Left kidney (tissue), 8 donors: ENCODE measurements at places on chromosomes 5 and 9.
A peak's percentile ranks its signal among the peaks of the same experiment; 100 is the strongest.

DNA sequence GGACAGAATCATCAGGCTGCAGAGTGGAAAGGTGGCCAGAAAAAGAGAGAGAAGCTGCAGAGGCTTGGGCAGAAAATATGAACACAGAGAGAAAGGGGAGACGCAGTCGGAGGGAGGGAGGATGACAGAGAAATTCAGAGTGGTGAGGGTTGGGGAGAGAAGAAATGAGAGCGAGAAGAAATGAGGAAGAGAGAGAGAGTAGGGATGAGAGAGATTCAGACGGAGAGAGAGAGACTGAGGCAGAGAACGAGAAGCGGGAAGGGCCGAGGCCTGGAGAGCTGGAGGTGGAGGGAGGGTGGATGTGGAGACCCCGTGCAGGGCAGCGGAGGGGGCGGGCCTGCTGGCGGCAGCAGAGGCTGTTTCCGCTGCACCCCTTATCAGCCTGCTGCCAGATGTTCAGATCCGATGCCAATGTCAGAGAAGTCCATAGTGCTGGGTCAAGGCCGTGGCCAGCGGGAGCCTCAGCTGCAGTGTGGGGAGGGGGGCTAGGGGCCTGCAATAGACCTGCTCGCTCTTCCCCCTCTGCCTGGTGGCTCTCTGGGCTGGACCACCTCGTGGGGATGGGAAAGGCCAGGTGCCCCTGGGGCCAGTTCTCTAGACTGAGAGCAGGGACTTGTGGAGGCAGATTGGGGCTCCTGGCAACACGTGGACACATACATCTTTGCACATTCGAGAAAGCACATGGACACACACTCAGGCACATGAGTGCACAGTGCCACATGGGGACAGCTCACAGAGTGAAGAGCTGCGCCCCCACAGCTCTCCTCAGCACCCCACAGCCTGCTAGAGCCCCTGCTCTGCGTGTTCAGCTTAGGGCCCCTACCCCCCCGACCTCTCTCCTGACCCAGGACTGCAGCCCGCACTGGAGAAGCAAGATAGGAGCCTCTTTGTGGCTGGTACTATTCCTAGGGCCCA lies 4.9 kb upstream of the NR5A1 start:
- no peak for DNase-seq

GRCh38 chr5:14547666-14548065 lies 33.9 kb upstream of the OTULINL start:
- DNase-seq = no peak

DNA sequence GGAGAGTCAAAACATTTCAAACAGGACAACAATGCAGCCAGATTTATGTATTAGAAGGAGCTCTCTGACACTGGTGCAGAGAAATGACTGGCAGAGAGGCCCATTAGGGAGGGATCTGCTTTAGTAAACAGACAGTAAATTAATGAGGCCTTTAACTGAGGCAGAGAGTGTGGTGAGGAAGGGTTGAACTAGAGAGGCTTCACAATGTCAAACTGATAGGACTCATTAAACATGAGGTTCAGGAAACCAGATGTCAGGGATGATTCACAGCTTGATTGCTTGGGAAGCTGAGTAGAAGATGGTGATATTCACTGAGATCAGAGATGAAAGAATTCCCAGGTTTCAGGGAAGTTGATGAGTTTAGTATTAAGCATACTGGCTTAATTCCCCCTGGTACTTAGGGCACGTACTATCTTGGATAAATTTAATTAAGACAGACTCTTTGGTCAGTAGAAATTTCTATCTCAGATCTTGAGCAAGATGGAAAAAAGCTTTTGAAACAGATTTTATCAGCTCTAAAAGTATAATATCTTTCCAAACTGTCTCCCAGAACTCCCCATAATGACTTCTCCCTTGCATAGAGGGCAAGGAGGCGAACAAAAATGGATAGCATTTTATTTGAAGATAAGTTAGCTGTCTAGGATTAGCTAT lies 8.6 kb upstream of the MUSK start:
- peak; percentile 75 for DNase-seq

- DNase-seq = no peak
Observed at GRCh38 chr5:18761801-18762200, 1127.5 kb downstream of the TAF11L14 start.

DNA sequence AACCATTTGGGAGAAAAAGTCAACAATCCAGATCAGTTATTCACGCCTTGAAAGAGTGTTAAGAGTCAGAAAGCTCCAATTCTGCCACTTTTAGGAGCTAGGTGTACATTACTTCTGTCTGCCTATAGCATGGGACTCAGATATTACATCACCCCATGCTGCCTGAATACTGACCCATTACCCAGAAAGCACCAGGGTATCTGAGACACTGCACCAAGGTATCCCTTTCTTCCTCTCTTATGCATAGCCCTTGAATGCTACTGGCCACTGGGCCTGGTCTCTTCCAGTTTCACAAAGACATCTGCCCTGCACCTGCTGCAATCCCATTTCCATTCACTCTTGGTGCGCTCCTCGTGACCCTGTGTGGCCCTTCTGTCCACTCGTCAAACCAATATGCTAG lies 2.6 kb downstream of the STRBP start:
- DNase-seq = no peak

- no peak for DNase-seq
Observed at GRCh38 chr9:101445353-101446029, 9.9 kb upstream of the ALDOB start.

GRCh38 chr5:169742771-169743296 lies 105.8 kb downstream of the DOCK2 start:
- DNase-seq = no peak

DNA sequence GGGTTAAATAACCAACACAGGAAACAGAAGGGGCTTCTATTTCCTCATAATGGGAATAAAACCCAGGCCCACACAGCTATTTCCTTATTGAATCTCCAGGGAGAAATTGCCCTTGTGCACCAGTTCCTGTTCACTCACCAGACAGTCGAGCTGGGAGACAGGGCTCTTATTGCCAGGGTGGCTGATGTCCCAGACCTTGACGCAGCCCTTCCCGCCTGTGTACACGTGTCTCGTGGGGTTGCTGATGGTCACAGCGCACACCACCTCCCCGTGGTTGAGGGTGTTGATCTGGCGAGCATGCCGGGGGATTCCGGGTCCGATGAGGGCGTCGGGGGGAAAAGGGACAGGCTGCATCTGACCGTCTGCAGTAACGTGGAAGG lies 96.5 kb downstream of the TLE1 start:
- DNase-seq = no peak

GRCh38 chr5:143456952-143457547 lies 53.6 kb upstream of the NR3C1 start:
- no peak for DNase-seq

DNA sequence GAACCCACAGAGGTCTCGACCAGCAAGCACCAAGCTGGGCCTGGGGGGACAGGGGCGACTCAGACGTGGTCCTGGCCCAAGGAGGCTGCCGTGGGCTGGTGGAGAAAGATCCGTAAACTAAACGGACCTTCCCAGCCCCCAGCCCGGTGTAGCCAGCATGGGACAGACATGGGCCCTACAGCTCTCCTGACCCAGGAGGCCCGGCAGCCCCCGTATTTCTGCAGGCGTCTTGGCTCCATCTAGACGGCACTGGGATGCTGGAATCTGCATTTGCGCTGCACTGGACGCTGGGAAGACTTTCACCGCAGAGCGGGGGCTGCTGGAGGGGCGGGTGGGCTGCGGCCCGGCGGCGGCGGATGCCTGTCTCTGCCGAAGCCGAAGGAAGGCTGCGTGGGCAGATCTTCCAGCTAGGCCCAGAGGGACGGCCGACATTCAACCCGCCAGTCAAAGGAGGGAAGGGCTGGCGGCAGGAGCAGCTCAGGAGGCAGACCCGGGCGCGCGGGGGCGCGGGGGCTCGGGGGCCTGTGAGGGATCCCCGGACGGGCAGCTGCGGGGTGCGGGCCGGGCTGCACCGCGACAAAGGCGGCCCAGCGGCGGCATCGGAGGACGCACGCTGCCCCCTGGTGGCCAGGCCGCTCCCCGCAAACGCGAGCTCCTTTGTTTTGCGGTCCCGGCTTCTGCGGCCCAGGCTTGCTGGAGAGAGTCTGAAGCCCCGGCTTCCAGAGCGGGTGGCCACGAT lies 266.2 kb downstream of the NSG2 start:
- peak; percentile 60 for DNase-seq

DNA sequence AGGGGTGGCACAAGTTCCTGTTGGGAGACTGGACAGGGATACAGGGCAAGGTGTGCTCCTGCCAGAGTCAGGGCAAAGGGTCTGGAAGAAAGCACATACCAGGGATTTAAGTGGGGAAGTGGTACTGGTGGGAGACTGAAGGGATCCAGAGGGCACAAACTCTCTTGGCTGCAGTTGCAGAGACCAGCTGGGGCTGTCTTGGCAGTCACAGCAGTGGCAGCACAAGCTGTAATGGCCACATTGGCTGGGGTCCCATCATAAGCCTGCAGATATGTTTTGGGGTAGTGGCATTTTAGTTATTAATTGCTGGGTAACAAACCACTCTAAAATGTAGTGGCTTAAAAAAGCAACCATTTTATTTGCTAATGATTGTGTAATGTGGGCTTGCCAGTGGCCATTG lies 492.2 kb downstream of the ENC1 start:
- no peak for DNase-seq

DNA sequence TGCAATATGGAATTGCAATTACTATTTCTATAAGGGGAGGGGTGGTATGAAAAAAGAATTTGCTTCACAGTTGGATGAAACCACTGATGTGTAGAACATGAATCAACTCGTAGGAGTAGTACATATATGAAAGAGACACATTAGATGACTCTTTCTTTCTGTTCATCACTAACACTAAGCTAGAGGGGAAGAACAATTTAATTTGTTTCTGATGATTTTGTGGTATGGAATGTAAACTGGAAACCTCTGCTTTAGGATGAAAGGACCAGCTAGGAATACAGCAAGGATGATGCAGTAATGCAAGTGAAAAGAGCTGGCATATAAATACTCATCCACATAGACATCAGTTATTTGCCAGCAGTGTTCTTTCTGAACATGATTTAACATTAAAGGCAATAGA lies 113.4 kb downstream of the PAPPA start:
- DNase-seq = no peak

GRCh38 chr9:130188860-130189481 lies 16.8 kb downstream of the NCS1 start:
- no peak for DNase-seq

DNA sequence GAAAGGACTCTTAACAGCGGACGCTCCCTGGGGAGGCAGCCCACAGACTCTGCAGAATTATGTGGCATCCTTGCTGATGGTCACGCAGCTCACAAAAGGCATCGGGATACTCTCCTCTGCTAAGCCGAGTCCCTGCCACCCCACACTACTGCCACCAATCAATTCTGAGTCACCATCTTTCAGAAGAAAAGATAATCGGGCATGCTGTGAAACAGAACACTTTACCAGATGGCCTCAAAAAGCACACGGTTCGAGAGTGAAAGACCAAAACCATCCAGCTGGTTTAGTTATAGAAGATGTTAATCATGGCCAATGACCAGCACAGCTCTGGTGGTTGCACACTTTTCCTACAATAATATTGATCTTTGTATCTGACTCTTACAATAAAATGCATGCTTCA lies 136.3 kb downstream of the MYO10 start:
- no peak for DNase-seq

DNA sequence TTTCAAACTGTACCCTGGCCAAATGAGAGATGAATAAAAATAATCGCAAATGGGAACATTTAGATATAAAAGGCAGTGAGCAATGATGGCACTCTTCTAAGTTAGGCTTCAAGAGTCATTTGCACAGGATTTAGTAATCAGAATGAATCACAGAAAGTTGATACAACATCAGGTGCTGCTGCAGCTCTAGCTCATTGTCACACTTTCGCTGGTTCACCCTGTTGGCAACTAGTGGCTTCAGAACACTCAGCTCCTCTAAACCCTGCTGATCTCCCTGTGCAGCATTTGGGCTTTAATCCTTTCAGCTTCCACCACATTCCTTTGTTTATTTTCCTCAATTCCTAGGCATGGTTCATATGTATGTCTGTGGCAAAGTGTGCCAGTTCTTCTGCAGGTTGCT lies 2071.2 kb upstream of the CDH6 start:
- DNase-seq = no peak

DNA sequence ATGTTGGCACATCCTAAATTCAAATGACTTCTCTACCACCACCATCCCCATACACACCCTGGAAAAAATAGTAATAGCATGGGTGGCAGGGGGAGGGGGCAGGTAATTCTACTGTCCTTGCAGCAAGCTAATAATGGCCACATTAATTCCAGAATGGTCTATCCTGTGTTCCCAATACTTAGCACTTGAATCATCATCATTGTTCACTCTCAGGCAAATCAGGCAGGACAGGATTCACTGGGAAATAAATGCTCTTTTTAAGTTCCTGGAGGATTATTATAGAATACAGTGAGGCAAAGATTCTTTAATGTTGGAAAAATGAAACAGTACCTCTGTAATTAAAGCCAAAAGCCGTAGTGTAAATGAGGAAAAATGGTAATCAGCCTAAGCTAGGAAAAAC lies 254.5 kb downstream of the ARRDC3 start:
- DNase-seq = no peak

DNA sequence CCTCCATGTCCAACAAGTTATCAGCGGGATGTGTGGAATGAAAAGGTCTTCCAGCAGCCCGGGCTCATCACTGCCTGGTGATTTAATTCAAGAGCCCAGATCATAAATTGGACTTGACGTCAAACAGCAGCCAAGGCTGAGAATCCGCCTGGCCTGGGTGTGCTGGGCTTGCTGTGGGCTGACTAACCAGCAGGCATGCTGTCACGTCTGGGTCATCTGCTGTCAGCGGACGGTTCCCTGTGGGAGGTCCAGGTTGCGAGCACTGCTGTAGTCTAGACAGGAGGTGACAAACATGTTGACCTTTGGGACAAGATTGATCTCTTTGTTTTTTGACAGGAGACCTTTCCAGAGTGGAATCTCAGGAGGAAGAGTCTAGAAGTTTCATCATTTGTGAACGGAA lies 289.7 kb downstream of the OSTF1 start:
- no peak for DNase-seq

- DNase-seq = no peak
Observed at GRCh38 chr9:131433302-131433854, 39.5 kb downstream of the PRRC2B start.

- no peak for DNase-seq
Observed at GRCh38 chr5:22887566-22887965, 34.4 kb upstream of the CDH12 start.

GRCh38 chr5:149549461-149550267 lies 1.6 kb downstream of the CSNK1A1 start:
- DNase-seq = peak; percentile 38

- no peak for DNase-seq
Observed at GRCh38 chr5:119578937-119579336, 50.4 kb upstream of the FAM170A start.

DNA sequence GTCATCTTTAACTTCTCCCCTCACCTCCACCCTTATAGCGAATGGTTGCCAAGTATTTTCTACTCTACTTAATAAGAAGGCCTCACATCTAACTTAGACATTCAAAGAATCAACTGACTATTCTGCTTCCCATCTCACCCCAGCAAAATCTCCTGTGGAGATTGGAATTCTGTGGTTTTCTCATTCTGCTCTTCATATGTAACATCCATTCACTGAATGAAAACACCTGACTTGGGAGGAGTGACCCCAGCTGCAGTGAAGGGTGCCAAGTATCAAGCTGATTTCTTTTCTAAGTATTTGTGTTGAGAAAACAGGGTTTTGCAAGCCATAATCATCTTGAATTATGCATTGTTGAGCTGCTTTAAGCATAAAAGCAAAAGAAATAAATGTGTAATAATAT lies 42.5 kb upstream of the TAF1L start:
- no peak for DNase-seq
